ENCODE measurements at places on chromosomes 2 and 18. TPM values are rescaled to one million over a fixed set of nuclear protein-coding genes. Genes with fewer than 3 reads are reported as not detected.

DNA sequence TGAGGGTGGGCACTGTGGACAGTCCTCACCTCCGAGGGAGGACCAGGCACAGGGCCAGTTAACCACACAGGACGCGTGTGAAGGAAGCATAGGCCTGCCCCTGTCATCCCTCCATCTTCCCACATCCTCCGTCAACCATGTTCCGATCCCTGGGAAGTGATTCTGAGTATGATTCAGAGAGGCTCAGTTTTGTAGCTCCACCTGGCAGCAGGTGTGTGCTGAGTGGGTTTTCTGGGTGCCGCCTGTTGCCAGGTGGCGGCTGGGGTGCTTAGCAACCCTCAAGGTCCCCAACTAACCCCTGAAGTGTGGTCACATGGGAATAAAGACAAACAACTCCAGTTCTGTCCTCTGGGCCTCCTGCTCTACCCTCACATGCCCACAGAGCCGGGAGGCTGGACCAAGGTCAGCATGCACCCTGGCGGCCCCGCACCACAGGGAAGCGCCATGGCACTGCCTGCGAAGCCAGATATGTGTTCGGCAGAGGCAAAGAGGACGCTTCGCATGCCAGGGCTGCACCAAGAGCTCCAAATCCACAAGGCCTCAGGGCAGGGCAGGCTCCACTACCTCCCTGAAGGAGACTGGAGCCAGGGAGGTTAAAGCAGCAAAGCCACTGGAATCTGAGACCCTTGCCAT lies 60.0 kb downstream of the ADCY3 start:
- H3K27me3 ChIP-seq, result no peaks in the 10 kb centered on the region
- H3K36me3 ChIP-seq, result no peaks in the 10 kb centered on the region
- no peak for DNase-seq
- no peak overlapping the region for H3K27ac ChIP-seq
- H3K4me3 ChIP-seq, result no peak overlapping the region

- no peaks in the 10 kb centered on the region for H3K27me3 ChIP-seq
- no peak for DNase-seq
- H3K27ac ChIP-seq, result no peak overlapping the region
- H3K36me3 ChIP-seq, result peaks cover 24% of the 10 kb centered on the region
- H3K4me3 ChIP-seq, result no peak overlapping the region
These were observed 66.3 kb downstream of the NBAS start for GRCh38 chr2:15494877-15495276.

Gene FAM228A
- 1.3 TPM for total RNA-seq

GRCh38 chr2:49598231-49598630 lies 443.9 kb upstream of the FSHR start:
- no peak for DNase-seq
- no peak overlapping the region for H3K4me3 ChIP-seq
- H3K36me3 ChIP-seq, result no peaks in the 10 kb centered on the region

DNA sequence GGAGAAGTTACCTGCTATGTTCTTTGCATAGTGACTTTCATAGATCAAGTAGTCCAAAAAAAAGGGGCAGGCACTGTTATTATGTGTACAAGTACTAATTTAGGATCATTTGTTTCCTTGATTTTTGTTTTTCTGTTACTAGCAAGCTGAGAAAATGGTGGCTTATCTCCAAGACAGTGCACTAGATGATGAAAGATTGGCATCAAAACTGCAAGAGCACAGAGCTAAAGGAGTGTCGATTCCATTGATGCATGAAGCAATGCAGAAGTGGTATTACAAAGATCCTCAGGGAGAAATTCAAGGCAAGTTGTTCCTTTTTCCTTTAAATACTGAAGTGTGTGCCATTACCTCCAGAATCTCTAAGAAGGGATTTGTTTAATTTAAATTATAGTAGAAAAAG lies 19.6 kb upstream of the KCNJ13 start:
- no peak for DNase-seq
- H3K27me3 ChIP-seq, result no peaks in the 10 kb centered on the region
- H3K4me1 ChIP-seq, result no peaks in the 10 kb centered on the region
- no peak overlapping the region for H3K27ac ChIP-seq
- H3K4me3 ChIP-seq, result no peak overlapping the region

Gene SH3BP4
- 45.5 TPM for total RNA-seq

DNA sequence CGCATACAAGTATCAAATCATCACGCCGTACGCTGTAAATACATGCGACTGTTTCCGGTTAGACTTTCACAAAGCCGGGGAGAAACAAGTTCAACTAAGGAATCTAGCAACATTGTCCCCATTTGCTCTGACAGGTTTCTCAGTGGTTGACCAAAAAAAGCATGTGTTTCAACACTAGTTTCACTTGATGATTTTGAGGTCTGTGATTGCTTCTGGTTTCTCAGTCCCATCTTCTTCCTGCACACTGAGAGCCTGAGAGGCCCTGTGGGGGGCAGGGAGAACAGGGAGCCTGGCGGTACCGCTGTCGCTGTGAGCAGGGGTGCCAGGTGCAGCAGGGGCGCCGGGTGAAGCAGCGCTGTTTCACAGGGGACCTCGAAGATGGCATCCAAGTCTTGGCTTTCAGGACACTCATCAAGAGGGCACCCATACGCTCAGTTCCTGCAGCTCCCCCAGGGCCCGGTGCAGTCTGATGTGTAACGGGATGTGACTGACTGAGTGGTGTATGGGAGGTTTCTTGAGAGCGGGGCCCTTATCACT lies 270.9 kb downstream of the TWIST2 start:
- H3K4me1 ChIP-seq, result peaks cover 43% of the 10 kb centered on the region
- H3K27ac ChIP-seq, result no peak overlapping the region
- DNase-seq, result no peak
- peaks cover 21% of the 10 kb centered on the region for H3K36me3 ChIP-seq

DNA sequence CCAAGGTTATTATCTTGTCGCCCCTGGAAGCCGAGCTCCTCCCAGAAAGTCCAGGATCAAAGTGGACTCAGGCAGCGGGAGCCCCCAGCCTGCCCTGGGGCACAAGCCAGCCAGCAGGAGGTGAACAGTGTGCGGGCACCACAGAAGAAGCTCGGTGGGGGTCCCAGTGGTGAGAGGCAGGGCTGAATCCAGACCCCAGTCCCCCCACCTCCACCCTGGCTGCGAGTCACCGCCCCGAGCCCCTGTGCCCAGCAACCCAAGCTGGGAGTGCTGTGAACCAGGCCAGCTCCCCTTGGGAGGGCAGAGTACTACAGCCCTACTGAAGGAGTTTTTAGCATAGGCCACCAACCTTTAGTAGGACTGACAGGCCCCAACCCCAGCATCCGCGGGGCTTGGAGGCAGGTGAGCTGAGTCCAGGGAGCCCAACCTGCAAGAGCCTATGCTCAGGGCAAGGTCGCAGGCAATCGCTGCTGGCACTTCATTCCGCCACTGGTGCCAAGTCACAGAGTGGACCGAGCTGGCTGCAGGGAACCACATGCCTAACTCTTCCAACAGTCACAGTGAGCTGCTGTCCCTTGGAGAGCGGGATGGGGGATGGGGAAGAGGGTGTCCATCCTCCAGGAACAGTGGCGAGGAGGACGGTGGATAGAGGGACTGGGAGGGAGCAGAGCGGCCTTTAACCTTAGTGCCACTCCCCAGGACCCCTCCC lies 3.0 kb downstream of the PIEZO2 start:
- no peak for DNase-seq
- H3K27ac ChIP-seq, result no peak overlapping the region
- H3K27me3 ChIP-seq, result peaks cover 46% of the 10 kb centered on the region
- no peaks in the 10 kb centered on the region for H3K4me1 ChIP-seq
- H3K4me3 ChIP-seq, result no peak overlapping the region

DNA sequence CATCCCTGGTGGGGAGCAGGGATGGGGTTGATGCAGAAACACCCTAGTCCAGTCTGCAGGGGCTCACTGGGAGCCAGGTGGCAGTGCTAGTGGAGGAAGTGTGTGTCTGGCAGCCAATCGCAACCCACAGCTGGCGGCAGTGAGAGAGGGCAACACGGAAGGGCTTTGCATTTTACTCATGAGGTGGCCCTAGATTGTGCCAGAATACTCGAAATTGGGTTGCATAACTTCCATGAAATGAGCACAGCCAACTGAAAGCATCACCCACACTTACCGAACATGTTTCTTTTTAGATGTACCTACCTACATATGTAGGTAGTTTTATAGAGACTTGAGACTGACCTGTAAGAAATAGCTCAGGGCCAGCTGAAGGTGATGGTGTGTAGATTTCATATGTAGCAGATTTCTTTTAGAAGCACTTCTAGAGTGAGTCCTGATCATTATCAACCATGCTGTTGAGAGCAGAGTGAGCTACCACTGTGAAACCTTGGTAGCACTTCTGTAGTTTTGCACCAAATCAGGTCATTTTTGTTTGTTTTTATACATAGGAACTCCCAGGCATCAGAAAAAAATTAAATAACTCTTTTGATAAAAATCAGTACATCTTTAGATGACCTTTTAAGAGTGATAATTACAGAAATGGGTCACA lies 13.0 kb downstream of the IL18R1 start:
- no peak overlapping the region for H3K27ac ChIP-seq
- H3K4me1 ChIP-seq, result no peaks in the 10 kb centered on the region
- no peaks in the 10 kb centered on the region for H3K27me3 ChIP-seq

Gene HOXD13
- not detected for total RNA-seq

DNA sequence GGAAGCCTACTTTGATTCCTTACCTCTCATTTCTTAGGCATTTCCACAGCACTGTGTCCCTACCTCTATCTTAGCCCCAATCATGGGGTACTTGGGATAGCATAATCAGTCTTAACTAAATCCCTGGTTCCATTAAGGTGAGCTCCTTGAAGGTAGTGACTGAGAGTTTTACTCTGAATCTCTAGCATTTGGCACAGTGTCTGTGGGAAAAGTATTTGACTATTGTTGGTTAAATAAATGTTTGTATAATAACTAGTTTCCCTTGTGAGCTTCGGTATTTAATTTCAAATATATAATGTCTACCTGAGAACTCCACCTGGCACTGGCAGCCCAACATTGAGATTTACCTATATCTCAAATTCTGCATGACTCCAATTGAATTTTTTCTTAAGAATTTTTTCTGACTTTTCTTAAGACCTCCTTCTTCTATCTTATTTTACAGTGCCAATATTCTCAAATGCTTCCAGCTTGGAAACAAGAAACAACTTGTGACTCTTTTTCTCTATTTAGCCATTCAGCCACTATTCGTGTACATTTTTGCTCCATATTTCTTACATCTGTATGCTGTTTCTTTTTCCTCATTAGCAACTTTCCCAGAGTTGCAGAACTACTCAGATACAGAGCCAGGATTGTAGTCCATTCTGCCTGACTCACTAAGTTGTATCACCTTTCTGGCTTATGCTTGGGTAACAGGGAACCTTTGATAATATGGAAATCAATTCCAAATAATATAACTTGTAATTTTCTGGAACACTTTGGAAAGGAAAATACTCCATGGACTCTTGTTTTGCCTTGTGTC lies 214.0 kb upstream of the NT5C1B start:
- H3K4me1 ChIP-seq, result no peaks in the 10 kb centered on the region
- H3K36me3 ChIP-seq, result no peaks in the 10 kb centered on the region
- no peak overlapping the region for H3K27ac ChIP-seq
- H3K4me3 ChIP-seq, result no peak overlapping the region

DNA sequence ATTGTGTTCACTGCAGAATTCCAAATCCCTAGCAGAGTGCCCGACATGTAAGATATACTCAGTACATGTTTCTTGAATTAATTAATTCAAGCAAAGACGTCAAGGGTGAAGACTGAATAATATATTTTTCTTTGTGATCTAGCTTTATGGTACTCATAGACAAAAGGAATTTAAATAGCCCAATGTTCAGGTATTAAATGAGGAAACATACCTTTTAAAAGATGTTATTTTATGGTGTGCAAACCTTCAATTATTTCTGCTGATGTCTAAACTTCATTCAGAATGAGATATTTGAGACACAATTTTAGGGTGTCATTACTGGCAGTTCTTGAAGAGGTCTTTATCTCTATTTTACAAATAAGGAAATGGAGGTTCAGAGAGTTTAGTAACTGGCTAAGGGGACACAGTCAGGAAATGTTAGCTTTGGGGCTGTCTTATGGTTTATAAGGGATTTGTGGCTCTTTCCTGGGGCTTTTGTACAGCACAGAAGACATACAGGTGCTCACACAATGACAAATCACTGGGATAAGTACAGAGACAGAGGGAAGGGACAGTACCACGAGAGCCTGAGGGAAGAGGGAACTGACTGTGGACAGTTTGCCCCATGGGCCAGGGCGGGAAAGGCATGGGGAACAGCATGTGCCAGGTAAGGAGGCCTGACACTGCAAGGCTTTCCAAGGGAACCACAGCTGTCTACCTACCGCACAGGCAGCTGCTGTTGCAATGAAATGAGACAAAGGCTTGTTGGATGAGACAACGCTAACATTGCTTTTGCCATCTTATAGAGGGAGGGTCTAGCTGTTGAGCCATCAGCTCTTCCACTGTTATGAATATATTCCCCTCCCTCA lies 155.3 kb downstream of the DDX1 start:
- no peaks in the 10 kb centered on the region for H3K36me3 ChIP-seq
- peaks cover 4% of the 10 kb centered on the region for H3K27me3 ChIP-seq
- peaks cover 30% of the 10 kb centered on the region for H3K4me1 ChIP-seq
- no peak overlapping the region for H3K27ac ChIP-seq
- no peak overlapping the region for H3K4me3 ChIP-seq

- no peak overlapping the region for H3K27ac ChIP-seq
- H3K36me3 ChIP-seq, result no peaks in the 10 kb centered on the region
- no peak overlapping the region for H3K4me3 ChIP-seq
- H3K27me3 ChIP-seq, result no peaks in the 10 kb centered on the region
- peak; percentile 25 for DNase-seq
These were observed 74.8 kb upstream of the FAM98A start for GRCh38 chr2:33673937-33674336.

- DNase-seq, result no peak
- H3K4me3 ChIP-seq, result no peak overlapping the region
- peaks cover 12% of the 10 kb centered on the region for H3K36me3 ChIP-seq
- H3K27ac ChIP-seq, result no peak overlapping the region
- H3K4me1 ChIP-seq, result no peaks in the 10 kb centered on the region
- H3K27me3 ChIP-seq, result no peaks in the 10 kb centered on the region
These were observed 88.1 kb downstream of the OXER1 start for GRCh38 chr2:42675815-42676214.

- H3K4me1 ChIP-seq, result no peaks in the 10 kb centered on the region
- no peak overlapping the region for H3K4me3 ChIP-seq
- no peak for DNase-seq
- H3K27ac ChIP-seq, result no peak overlapping the region
These were observed 58.0 kb downstream of the NYAP2 start for GRCh38 chr2:225457482-225457881.

DNA sequence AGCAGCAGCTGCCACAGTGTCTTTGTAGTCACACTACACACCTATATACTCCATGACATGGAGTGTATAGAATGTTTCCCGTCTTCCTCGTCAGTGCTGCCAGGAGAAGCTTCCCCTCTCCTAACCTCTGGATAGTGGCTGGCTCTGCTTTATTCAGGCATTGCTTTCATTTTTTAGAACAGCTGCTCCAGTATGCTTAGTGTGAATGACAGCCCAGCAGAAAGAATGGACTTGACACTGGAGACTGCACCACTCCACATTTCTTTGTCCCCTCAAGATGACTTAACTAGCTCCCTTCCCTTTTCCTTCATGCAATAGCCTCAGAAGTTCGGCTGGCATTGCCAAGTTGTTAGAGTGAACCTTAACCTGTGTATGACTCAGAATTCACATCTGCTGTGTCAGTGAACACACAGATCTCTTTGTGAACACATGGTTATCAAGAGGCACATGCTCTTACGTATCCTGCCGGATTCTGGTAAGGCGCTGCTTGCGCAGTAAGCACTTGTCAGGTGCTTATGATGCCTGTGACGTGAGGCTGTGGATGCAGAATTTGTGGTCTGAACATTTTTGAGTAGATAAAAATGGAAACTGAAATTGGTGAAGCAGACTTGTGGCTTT lies 73.9 kb downstream of the NEDD4L start:
- H3K27ac ChIP-seq, result peak overlapping the region; percentile 75
- DNase-seq, result peak; percentile 67
- H3K4me3 ChIP-seq, result no peak overlapping the region
- H3K27me3 ChIP-seq, result no peaks in the 10 kb centered on the region
